ENCODE measurements at places on chromosomes 12 and 14.

DNA sequence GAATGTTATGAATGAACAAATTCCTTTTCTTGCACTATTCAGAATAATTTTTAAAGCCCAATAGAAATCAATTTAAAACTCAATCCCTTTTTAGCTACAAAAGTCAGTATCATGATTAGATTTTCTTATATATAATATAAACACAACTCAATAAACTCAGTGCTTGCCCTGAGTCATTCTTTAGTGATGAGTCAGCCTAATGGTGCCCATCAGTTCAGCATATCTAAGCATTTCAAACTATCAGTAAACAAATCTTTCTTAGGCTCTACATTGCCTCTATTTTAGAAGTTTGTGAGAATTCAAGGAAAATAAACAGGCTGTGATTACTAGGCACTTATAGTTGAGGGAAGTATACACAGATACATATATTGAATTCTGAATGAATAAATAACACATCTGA is 179.6 kb downstream of the NELL2 start:
- no peak overlapping the region for H3K27ac ChIP-seq
- H3K4me3 ChIP-seq, result no peak overlapping the region
- no peaks in the 10 kb centered on the region for H3K4me1 ChIP-seq

DNA sequence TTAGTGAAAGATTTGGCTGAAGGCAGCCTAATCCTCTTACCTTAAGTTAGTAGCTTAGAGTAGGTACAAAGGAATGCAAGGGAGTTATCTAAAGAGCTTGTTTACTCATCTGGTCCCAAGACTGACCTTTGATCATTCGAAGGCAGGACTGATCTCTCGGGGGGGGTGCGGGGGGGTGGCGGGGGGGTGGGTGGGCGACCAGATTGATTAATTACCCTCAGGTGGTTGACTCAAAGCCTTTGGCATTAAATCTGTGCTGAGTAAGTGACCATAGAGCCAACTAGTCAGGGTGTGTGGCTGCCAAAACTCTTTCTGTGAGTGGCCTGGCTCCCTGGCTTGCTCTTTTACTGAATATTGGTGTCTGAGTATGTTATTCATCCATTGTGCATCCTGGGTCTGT is 731.9 kb upstream of the FBXO33 start:
- H3K4me1 ChIP-seq, result no peaks in the 10 kb centered on the region
- H3K27ac ChIP-seq, result no peak overlapping the region
- no peak overlapping the region for H3K4me3 ChIP-seq
- no peaks in the 10 kb centered on the region for H3K36me3 ChIP-seq
- DNase-seq, result no peak

- no peaks in the 10 kb centered on the region for H3K36me3 ChIP-seq
- no peaks in the 10 kb centered on the region for H3K27me3 ChIP-seq
- DNase-seq, result no peak
- H3K27ac ChIP-seq, result no peak overlapping the region
- no peak overlapping the region for H3K4me3 ChIP-seq
Observed at GRCh38 chr14:60878536-60878935, 102.3 kb downstream of the TRMT5 start.

GRCh38 chr14:21036751-21037150 is 2.1 kb upstream of the RNASE13 start:
- H3K36me3 ChIP-seq, result no peaks in the 10 kb centered on the region
- H3K4me1 ChIP-seq, result no peaks in the 10 kb centered on the region
- H3K4me3 ChIP-seq, result no peak overlapping the region

DNA sequence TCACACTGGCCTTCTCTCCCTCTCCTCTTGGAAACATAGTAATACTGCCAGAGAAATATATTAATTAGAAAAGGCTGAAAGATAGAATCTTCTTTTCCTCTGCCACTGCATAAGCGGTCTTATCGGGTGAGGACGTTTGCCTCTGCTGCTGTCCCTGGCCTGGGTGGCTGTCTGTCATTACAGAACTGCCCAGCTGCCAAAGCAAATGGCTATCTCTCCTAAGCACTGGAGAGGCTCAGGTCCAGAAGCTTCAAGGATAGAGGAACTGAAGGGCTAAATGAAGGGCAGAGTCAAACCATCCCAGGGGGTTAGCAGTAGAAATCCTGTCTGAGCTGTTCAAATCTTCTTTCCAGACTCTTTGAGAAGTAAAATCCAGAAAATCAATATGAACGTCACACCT is 198.6 kb upstream of the CAND1 start:
- no peak overlapping the region for H3K4me3 ChIP-seq
- H3K27ac ChIP-seq, result no peak overlapping the region
- no peak for DNase-seq
- peaks cover 14% of the 10 kb centered on the region for H3K4me1 ChIP-seq

GRCh38 chr12:108722992-108723766 is 8.1 kb downstream of the CORO1C start:
- H3K4me3 ChIP-seq, result no peak overlapping the region
- H3K36me3 ChIP-seq, result no peaks in the 10 kb centered on the region
- DNase-seq, result no peak
- H3K27ac ChIP-seq, result no peak overlapping the region

GRCh38 chr12:62205346-62205745 is 54.9 kb upstream of the USP15 start:
- no peaks in the 10 kb centered on the region for H3K36me3 ChIP-seq
- H3K27me3 ChIP-seq, result no peaks in the 10 kb centered on the region
- no peak for DNase-seq
- H3K4me1 ChIP-seq, result no peaks in the 10 kb centered on the region
- no peak overlapping the region for H3K27ac ChIP-seq

DNA sequence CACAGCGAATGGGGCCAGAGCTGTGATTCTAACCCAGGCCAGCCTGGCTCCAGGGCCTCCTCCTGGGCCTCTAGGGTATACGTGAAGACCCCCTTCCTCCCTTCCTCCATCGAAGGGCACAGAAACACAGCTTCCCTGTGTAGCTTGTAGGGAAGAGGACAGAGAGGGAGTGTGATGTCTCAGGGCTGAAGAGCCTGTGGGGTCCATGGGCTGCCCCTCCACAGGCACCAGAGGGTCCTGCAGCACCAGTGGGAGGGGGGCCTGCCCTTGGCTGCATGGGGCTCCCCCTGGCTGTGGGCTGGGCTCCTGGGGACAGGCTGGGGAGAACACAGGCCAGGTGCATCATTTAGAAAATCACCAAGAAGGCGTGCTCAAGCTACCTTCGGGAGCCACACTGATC is 178.5 kb downstream of the CALM1 start:
- H3K4me3 ChIP-seq, result no peak overlapping the region
- no peak overlapping the region for H3K27ac ChIP-seq
- H3K36me3 ChIP-seq, result no peaks in the 10 kb centered on the region

DNA sequence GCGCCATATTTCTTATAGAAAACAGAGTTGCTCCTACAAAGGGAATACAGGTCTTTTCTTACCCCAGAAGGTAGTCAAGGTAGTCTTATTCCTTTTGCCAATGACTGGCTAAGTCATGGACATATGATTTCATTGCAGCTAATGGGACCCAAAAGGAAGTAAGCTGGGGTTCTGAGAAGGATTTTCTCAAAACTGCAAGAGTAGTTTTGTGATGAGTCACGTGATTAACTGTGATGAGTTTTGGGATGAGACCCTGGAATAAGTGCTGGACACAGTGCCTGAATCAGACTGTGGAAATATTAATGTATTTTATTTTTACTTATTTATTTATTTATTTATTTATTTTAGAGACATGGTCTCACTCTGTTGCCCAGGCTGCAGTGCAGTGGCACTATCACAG is 13.4 kb upstream of the NIN start:
- no peaks in the 10 kb centered on the region for H3K4me1 ChIP-seq
- H3K4me3 ChIP-seq, result no peak overlapping the region
- no peaks in the 10 kb centered on the region for H3K27me3 ChIP-seq
- DNase-seq, result no peak
- no peak overlapping the region for H3K27ac ChIP-seq

- no peak overlapping the region for H3K27ac ChIP-seq
- no peak for DNase-seq
- no peaks in the 10 kb centered on the region for H3K36me3 ChIP-seq
- H3K27me3 ChIP-seq, result no peaks in the 10 kb centered on the region
- no peak overlapping the region for H3K4me3 ChIP-seq
Observed at GRCh38 chr12:107511292-107511691, 174.3 kb upstream of the PWP1 start.

GRCh38 chr14:89282191-89282590 is 134.8 kb downstream of the FOXN3 start:
- H3K27ac ChIP-seq, result no peak overlapping the region
- H3K4me3 ChIP-seq, result no peak overlapping the region
- H3K36me3 ChIP-seq, result peaks cover 18% of the 10 kb centered on the region
- no peaks in the 10 kb centered on the region for H3K4me1 ChIP-seq
- DNase-seq, result no peak

DNA sequence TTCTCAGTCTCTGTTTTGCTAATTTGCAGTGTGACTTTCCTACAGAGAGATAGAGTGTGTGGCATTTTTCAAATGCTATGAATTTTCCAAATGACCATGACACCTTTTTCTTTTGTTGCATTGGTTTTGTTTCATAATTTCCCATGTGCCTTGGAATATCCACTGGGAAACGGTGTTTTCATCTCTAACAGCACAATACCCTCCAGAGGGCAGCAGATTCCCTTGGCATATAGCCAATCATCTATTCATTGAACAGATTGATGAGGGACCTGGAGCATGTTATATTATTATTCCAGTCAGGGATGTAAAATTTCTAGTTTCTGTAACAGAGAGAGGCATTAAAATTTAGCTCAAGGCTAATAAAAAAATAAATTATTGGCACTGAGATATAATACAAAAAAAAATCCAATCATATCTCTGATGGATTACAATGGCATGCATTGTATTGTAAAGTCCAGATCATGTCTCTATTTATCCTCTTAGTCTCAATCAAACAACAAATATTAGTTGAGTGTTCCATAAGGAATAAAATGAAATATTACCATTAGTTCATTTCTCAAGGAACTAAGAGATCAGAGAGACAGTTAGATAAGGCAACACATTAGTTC is 29.6 kb upstream of the NTN4 start:
- H3K27ac ChIP-seq, result no peak overlapping the region
- H3K4me3 ChIP-seq, result no peak overlapping the region
- DNase-seq, result no peak

DNA sequence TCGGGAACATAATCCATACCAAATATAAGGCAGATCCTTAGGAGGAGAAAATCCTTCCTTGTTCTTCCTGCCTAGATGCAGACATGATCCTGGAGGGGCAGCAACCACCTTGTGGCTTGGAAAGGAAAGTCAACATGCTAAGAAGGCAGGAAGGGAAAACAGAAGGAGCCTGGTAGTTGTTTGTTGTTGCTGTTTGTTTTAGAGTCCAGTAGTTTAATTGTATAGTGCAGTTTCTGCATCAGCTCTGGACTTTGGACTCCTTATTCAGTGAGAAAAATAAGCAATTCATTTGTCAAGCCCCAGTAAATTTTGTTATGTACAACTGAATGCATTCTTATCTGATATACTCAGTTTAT is 45.7 kb upstream of the APPL2 start:
- H3K4me3 ChIP-seq, result no peak overlapping the region
- no peak for DNase-seq
- no peak overlapping the region for H3K27ac ChIP-seq
- H3K36me3 ChIP-seq, result no peaks in the 10 kb centered on the region

GRCh38 chr12:28090835-28091234 is 99.4 kb upstream of the CCDC91 start:
- H3K27me3 ChIP-seq, result no peaks in the 10 kb centered on the region
- no peaks in the 10 kb centered on the region for H3K36me3 ChIP-seq
- no peak for DNase-seq

DNA sequence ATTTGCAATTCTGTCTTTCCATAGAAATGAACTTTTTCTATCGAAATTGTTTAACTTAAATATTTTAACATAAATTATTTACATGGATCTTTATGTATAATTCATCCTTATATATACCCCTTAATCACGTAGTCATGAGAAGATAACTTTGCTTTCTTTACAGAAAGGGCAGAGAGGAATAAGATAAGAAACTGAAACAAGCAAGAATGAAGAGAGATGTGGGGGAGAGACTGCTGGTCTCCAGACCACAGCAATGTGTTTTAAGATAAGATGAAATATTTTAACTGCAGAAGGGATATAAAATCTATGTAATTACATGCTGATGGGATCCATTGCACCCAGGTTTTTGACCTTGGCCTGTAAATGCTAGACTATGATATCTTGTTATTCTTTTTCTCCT is 34.7 kb upstream of the DNM1L start:
- no peak overlapping the region for H3K4me3 ChIP-seq
- no peak overlapping the region for H3K27ac ChIP-seq
- H3K36me3 ChIP-seq, result no peaks in the 10 kb centered on the region
- no peaks in the 10 kb centered on the region for H3K4me1 ChIP-seq
- H3K27me3 ChIP-seq, result no peaks in the 10 kb centered on the region

GRCh38 chr12:128133321-128134073 is 133.5 kb upstream of the TMEM132C start:
- H3K4me3 ChIP-seq, result no peak overlapping the region
- H3K36me3 ChIP-seq, result no peaks in the 10 kb centered on the region
- H3K4me1 ChIP-seq, result no peaks in the 10 kb centered on the region
- H3K27me3 ChIP-seq, result no peaks in the 10 kb centered on the region

DNA sequence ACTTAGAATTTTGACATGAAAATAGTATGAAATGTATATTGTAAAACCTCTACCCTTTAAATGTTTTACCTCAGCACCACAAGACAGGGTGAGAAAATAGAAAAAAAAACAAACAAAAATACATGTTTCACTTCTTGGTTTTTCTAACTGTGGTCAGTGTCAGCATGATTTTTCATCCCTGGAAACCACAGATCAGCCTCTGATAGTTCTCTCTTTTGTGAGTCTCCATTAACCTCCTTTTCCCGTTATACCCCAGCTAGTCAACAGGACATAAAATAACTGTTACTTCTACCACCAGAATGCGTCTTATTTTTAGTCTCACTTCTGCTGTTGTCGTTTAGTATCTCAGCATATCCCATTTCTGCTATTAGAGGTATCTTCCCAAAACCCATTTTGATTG is 48.3 kb upstream of the KCNMB4 start:
- H3K4me1 ChIP-seq, result peaks cover 17% of the 10 kb centered on the region
- no peak overlapping the region for H3K4me3 ChIP-seq
- DNase-seq, result peak; percentile 55
- no peaks in the 10 kb centered on the region for H3K27me3 ChIP-seq

GRCh38 chr12:81208187-81208911 is 130.5 kb downstream of the ACSS3 start:
- H3K4me3 ChIP-seq, result no peak overlapping the region
- H3K27me3 ChIP-seq, result no peaks in the 10 kb centered on the region
- no peak for DNase-seq
- no peak overlapping the region for H3K27ac ChIP-seq

GRCh38 chr14:78075555-78076277 is 94.5 kb upstream of the NRXN3 start:
- DNase-seq, result no peak
- no peaks in the 10 kb centered on the region for H3K27me3 ChIP-seq
- H3K27ac ChIP-seq, result no peak overlapping the region
- H3K4me1 ChIP-seq, result no peaks in the 10 kb centered on the region

DNA sequence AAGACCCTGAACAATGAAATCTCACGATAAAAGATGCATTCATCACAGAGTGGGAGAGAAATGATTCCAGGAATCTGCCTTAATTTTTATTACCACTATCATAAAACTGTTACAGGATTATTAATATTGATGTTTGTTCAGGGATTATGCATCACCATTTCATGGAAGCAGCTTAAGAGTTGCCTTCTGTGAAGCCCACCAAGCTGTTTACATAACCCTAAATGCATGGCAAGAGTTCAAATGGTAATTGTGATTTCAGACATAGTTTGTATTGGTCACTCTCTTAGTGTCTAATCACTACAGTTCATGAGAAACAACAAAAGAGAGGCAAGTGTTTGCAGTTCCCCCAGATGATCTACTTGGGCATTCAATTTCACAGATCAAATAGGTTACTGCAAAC is 527.7 kb downstream of the RPS29 start:
- no peak for DNase-seq
- H3K27me3 ChIP-seq, result no peaks in the 10 kb centered on the region

- H3K27ac ChIP-seq, result no peak overlapping the region
- H3K27me3 ChIP-seq, result no peaks in the 10 kb centered on the region
- no peak for DNase-seq
Observed at GRCh38 chr12:88793096-88793495, 212.8 kb upstream of the KITLG start.

Measured in B cell (primary cell).